ENCODE measurements at places on chromosomes 12 and 14.
A peak's percentile ranks its signal among the peaks of the same experiment; 100 is the strongest.

DNA sequence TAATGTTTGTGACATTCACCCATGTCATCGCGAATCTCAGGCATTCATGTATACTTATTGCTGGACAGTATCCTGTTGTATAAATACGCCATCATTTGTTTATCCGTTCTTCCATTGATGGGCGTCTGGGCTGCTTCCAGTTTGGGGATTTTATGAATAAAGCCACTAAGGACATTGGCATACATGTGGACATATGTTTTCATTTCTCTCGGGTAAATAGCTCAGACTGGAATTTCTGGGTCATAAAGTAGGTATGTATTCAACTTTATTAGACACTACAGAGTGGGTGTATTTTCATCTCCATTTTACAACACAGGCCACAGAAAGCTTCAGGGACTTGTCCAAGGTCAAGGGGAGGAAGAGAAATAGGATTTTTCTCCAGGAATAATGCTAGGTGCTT is 48.9 kb downstream of the HRK start:
- DNase-seq: no peak

- no peak for DNase-seq
These were observed 1268.2 kb upstream of the TMEM132C start for GRCh38 chr12:126998747-126999285.

DNA sequence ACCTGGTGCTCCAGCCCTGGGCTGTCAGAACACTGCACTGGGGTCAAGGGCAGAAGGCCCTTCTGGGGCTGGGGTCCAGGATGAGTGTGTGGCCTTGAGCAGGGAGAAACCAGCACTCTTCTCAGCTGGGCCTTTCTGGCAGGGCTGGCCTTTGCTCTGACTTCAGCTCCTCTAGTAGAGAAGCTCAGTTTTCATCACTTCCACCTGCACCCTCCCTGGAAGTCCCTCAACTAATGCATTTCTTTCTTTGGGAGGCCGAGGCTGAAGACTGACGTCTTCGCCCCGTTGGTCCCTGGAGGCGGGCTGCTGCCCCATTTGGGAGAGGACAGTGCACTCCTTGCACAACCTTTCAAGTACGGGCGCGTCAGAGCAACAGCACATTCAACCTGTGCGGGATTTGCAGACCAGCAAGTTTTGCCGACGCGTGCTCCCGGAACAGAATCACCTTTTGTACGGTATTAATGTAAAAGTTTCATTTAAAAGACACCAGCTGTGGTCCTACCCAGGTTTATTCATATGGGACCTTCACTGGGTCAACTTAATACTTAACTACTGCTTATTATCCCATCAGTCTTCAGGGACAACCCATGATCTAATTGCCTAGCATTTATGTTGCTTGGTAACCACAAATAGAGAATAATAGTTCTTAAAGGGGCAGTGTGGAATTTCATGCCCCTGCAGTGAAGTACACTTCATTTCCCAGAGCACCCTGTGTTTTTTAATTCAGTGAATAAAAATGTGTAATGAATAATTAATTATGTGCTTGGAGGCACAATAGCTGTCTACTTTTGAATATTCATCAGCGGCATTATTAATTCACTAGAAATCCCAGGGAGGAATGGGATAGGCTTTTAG is 134.8 kb upstream of the VRK1 start:
- DNase-seq: no peak

DNA sequence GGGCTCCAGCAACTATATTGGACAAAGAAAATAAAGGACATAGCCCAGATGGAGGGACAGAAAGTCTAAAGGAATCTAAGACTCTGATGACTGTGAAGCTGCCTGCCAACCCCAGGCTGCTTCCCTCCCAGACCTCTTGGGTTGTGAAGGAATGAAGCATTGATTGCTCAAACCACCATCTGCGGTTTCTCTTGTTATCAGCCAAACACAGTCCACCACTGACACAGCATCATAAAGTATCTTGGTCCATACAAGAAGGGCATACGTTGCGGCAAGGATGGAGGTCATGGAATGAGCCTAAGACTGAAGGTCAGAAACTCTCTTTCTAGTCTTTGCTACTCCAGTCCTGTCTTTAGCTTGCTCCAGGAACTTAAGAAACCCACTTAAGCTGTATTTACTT is 58.5 kb upstream of the PLXNC1 start:
- no peak for DNase-seq

GRCh38 chr14:84674636-84675035 is 855.3 kb upstream of the FLRT2 start:
- DNase-seq: no peak

DNA sequence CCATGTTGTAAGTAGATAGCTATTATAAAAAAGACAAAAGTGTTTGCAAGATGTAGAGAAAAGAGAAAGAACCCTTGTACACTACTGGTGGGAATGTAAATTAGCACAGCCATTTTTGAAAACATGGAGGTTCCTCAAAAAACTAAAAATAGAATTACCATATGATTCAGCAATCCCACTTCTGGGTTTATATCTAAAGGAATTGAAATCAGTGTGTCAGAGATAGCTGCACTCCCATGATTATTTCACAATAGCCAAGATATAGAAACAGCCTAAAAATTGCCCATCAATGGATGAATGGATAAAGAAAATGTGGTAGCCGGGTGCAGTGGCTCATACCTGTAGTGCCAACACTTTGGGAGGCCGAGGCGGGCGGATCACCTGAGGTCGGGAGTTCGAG is 9.2 kb downstream of the PSMC6 start:
- DNase-seq: no peak

DNA sequence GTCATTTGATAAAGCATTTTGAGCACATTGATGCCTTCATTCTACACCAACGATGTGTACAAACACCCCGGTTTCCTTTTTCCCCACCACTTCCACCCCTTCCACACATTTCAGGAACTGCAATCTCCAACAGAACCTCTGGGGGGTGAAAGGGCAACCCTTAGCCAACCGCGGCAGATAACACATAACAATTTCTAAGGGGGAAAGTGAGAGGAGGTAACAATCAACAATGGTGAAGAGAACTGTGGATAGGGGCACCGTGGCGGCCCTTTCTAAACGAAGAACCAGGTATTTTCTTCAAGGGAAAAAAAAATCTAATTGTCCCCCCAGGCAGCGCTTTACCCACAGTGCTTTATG is 1.1 kb downstream of the KITLG start:
- no peak for DNase-seq

DNA sequence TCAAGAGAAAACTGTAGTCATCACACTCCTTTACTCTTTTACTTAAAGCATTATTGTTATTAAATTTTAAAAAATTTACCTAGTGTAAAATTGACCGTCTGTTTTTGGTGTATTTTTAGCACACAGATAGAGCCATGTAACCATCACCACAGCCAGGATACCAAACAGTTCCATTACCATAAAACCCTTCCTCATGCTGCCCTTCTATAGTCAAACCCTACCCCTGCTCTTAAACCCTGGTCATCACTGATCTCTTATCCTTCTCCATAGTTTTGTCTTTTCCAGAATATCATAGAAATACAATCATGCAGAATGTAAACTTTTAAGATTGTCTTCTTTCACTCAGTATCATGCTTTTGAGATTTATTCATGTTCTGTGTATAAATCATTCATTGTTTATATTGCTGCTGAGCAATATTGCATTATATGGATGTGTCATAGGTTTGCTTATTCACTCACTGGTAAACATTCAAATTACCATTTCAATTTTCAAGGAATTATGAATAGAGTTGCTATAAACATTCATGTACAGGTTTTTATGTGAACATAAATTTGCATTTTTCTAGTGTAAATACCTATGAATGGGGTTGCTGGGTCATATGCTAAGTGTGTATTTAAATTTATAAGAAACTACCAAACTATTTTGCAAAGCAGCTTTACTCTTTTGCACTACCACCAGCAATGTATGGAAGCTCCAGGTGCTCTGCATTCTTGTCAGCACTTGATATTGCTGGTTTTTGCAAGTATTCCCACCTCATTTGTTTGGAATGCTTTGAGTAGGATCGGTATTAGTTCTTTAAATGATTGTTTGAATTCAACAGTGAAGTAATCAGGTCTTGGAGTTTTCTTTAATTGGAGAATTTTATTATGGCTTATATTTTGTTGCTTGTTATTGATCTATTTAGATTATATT is 125.5 kb downstream of the LMNTD1 start:
- no peak for DNase-seq

- DNase-seq: no peak
These were observed 4.5 kb downstream of the SELPLG start for GRCh38 chr12:108629151-108629550.

- DNase-seq: peak; percentile 14
These were observed 1.6 kb downstream of the SUDS3 start for GRCh38 chr12:118377884-118378470.

GRCh38 chr12:97575403-97576193 is 113.0 kb downstream of the RMST start:
- no peak for DNase-seq

DNA sequence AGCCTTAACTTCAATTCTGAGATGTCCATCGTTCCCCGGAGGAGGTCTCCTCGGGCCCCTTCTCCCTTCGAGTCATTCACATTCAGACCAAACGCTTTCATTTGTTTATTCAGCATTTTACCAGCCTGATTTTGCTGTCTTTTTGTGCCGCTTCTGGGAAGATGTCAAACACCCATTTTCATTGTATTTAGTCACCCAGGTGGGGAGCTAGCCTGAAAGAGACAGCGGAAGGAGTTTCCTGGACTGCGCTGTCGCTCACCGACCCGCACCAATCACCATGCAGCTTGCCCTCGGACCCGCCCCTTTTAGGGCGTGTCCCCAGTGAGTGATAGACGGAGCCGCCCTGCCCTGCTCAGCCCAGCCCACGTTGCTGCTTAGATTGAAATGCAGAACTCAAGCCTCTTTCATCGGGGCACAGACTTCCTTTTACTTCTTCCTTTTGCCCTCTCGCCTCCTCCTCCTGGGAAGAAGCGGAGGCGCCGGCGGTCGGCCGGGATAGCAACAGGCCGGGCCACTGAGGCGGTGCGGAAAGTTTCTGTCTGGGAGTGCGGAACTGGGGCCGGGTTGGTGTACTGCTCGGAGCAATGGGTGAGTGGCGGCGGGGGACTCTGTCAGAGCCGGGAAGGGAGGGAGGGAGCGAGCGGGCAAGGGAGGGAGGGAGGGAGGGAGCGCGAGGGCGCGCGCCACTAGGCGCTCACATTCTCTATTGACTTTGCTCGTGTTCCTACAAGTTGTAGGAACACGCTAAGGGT is at the start of gene PAX9:
Gene PAX9, plus strand, starts transcription at position 355 of the 752 bp plus-strand sequence. Its CDS starts 230 bp downstream, at position 585.
- peak; percentile 66 for DNase-seq

DNA sequence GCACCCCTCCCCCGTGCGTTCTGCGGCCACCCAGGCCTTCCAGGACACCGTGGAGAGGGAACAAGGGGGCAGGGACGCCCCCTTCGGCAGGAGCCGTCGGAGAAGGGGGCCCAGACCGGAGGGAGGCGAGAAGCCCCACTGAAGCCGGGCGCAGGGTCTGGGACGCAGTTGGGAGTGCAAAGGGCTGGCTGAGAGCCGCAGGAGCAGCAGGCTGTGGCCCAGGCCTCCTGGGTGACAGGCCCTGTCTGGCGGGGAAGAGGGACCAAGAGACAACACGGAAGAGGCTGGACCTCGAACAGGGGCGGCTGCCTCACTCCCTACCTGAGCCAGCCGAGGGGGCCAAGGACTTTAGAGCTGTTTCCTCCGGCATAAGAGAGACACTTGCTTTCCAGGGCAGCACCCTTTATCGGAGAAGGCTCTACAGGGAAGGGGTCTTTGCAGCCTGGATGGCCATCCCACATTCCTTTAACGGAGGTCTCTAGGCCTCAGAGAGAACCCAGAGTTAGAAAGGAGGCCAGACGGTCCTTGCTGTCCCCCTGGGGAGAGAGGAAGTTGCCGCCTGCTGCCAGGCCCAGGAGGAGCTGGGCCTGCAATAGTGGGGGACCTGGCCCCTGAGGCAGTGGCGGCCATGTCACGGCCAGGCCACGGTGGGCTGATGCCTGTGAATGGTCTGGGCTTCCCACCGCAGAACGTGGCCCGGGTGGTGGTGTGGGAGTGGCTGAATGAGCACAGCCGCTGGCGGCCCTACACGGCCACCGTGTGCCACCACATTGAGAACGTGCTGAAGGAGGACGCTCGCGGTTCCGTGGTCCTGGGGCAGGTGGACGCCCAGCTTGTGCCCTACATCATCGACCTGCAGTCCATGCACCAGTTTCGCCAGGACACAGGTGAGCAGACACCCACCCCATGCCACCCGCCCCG is 1.3 kb downstream of the DTX1 start:
- DNase-seq: no peak

DNA sequence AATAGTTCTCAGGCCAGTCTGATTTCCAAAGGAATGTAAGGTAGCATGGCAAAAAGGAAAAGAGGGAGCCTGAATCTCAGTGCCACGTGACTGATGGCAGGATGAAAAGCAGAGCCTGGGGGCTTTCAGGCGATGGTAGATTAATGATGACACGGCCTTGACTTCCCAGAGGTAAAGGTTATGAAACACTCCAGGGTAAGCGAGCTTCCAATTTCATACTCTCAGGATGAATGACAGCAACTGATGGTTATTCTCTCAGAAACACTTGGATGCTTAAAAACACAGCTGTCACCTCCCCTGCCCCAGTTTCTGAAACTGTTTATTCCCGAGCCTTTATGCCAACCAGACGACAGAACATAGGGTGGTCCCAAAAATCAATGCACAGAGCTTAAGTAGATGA is 28.8 kb downstream of the GDF11 start:
- DNase-seq: no peak

GRCh38 chr12:2495417-2496112 is 299.2 kb upstream of the FKBP4 start:
- no peak for DNase-seq

GRCh38 chr14:38158468-38158867 is 49.2 kb upstream of the SSTR1 start:
- DNase-seq: no peak

- DNase-seq: no peak
These were observed 208.2 kb downstream of the DAD1 start for GRCh38 chr14:22380571-22381407.

DNA sequence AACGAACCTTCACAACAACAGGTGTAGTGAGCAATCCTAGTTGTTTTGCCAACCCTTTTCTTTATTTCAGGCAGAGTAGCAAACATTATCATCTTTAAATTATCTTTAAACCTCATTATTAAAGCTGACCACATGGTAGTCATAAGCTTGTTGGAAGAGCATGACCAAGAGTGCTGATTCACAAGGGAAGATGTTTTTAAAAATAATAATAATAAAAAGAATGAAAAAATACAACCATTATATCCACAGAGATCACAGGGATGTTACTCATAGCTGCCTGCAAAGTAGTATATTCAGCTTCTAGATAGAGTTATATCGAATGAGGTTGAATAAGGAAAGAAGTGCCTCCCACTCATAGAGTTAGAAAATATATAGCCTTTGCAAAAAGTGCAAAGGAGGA is 101.0 kb upstream of the FLRT2 start:
- no peak for DNase-seq

- no peak for DNase-seq
These were observed 11.2 kb upstream of the GRIN2B start for GRCh38 chr12:13992585-13992984.

- DNase-seq: peak; percentile 63
These were observed 60.1 kb upstream of the RIMBP2 start for GRCh38 chr12:130775953-130776856.

- DNase-seq: no peak
These were observed 73.8 kb downstream of the KCNK10 start for GRCh38 chr14:88249266-88249665.

- peak; percentile 68 for DNase-seq
These were observed 14.3 kb downstream of the EXOC3L4 start for GRCh38 chr14:103108749-103109207.

Measured in NCI-H226 (cell line).